ENCODE measurements at places on chromosomes 5 and 9. TPM values are rescaled to one million over a fixed set of nuclear protein-coding genes. Genes with fewer than 3 reads are reported as not detected.

Gene FBP2
- total RNA-seq, result 8.0 TPM

Gene NUTM2F
- not detected for total RNA-seq

Gene PCDHB5
- total RNA-seq, result 8.0 TPM

Gene SMIM3
- 30.6 TPM for total RNA-seq

DNA sequence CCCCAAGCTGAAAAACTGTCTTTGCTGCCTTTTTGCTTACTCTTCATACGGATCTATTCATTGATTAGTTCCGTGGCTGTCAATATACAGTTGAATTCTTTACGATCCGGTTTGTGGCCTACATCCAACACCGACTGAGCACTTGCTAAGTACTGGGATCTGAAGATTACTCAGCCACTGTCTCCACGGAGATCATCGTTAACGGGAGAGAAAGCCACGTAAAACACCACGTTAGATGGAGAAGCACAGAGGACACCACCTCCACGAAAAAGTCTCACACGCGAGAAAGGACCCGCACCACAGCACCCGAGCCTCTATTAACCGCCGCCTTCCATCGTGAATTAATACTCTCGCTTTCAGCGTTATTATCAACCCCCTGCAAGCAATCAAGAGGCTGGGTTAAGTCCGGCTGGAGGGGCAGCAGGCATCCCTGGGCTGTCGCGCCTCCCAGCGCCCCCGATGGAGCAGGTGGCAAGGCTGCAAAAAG is 650 bp downstream of the ELP1 start:
- no peaks in the 10 kb centered on the region for H3K27me3 ChIP-seq
- H3K4me1 ChIP-seq, result peaks cover 4% of the 10 kb centered on the region
- DNase-seq, result peak; percentile 15

GRCh38 chr5:10588779-10589447 is 25.0 kb downstream of the ANKRD33B start:
- no peaks in the 10 kb centered on the region for H3K4me1 ChIP-seq
- no peak overlapping the region for H3K27ac ChIP-seq
- no peak overlapping the region for H3K4me3 ChIP-seq
- H3K36me3 ChIP-seq, result no peaks in the 10 kb centered on the region
- no peak for DNase-seq
- H3K27me3 ChIP-seq, result no peaks in the 10 kb centered on the region

GRCh38 chr5:139660105-139660922 is 12.2 kb downstream of the CXXC5 start:
- no peak for DNase-seq
- H3K4me3 ChIP-seq, result no peak overlapping the region
- H3K36me3 ChIP-seq, result peaks cover 49% of the 10 kb centered on the region
- H3K27ac ChIP-seq, result peak overlapping the region; percentile 83
- H3K27me3 ChIP-seq, result no peaks in the 10 kb centered on the region
- peaks cover 98% of the 10 kb centered on the region for H3K4me1 ChIP-seq
